ENCODE measurements at places on chromosomes 1 and 21.

DNA sequence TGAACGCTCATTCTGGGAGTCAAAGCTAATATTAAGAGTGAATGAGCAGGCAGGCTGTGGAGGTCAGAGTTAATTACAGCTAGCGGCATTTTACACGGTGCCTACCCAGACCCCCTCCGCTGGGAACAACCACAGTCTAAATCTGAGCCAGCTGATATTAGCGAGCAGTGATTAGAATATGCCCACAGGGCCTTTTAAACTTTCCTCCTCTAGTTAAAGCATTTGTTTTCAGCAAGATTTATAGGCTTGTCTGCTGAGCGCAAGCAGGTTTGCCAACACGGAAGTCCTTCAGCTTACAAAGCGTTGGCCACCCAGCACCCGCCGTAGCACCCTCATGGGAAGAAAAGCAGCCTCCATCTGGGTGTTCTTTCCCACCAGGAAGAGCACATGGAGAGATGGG, 72.1 kb downstream of the LMX1A start:
- peaks cover 44% of the 10 kb centered on the region for H3K27me3 ChIP-seq
- H3K4me3 ChIP-seq: no peak overlapping the region
- DNase-seq: no peak
- no peaks in the 10 kb centered on the region for H3K4me1 ChIP-seq

GRCh38 chr21:39065917-39066316, 117.3 kb downstream of the PSMG1 start:
- no peak overlapping the region for H3K27ac ChIP-seq
- no peaks in the 10 kb centered on the region for H3K4me1 ChIP-seq
- peaks cover 3% of the 10 kb centered on the region for H3K27me3 ChIP-seq

DNA sequence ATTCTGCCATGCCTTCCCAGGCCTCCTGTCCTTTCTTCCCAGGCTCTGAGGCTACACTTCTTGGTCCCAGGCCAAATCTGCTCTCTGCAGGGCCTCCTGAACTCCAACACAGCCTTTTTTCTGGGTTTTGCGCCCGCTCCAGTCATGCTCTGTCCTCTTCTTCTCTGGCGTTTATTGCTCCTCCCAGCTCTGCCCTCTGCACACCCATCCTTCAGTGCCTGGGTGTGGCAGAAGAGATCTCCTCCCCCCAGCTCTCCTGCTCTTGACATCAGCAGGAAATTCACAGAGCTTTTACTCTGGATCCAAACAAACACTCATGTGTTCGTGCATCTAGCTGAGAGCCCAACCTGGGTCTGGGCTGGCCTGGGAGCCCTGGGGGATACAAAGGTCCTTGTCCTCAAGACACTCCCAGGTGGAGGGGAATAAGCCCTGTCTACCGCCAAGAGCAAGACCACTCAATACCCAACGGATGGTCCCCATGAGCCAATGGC, 22.9 kb upstream of the EPS8L3 start:
- peaks cover 43% of the 10 kb centered on the region for H3K4me1 ChIP-seq
- H3K27me3 ChIP-seq: no peaks in the 10 kb centered on the region
- no peaks in the 10 kb centered on the region for H3K36me3 ChIP-seq
- no peak overlapping the region for H3K4me3 ChIP-seq
- no peak overlapping the region for H3K27ac ChIP-seq

DNA sequence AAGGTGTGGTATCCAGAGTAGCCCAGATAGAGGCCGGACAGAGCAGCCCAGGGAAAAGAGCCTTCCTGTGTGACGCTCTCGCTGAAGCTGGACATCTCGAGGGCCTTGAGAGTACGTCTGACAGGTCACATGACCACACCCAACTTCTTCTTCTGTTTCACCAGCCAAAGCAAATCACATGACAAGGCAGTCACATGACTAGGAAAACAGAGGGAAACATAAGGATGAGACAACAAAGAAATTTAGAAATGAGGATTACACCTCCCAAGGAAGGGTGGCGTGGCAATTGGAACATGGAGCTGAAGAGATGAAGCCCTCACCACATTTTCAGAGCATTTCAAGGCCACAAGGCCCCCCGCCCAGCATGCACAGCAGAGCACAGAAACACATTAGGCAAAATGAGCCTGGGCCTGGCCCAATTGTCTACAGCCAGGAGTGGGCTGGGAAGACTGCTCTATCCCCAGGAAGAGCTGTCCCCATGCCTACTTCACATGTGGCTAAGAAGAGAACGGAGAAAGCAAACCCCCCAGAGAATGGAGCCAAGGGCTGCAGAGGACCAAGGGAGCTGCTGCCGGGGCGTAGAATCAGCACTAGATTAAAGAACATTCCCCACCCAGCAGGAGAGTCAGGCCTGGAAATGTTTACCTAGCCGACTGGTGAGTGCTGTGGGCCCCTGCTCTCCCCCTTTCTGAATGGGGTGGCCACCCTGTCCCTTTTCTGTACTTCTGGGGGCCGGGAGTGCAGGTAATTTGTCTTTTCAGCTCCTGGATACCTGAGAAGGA, 305.1 kb downstream of the NPHP4 start:
- H3K4me1 ChIP-seq: peaks cover 3% of the 10 kb centered on the region
- no peak overlapping the region for H3K27ac ChIP-seq
- H3K27me3 ChIP-seq: peaks cover 28% of the 10 kb centered on the region
- H3K36me3 ChIP-seq: no peaks in the 10 kb centered on the region

DNA sequence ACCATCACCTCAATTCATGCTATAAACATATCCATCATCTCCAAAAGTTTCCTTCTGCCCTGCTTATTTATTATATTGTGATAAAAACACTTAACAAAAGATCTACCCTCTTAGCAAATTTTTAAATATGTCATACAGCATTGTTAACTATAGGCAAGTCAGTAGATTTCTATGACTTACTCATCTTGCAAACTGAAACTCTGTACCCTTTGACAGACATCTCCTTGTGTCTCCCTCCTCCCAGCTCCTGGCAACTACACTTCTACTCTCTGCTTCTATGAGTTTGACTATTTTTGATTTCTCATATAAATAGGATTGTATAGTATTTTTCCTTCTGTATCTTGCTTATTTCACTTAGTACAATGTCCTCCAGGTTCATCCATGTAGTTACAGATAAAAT, 174.8 kb downstream of the TNFSF18 start:
- DNase-seq: no peak
- no peaks in the 10 kb centered on the region for H3K36me3 ChIP-seq
- H3K27me3 ChIP-seq: peaks cover 42% of the 10 kb centered on the region
- H3K4me3 ChIP-seq: no peak overlapping the region
- peaks cover 30% of the 10 kb centered on the region for H3K4me1 ChIP-seq

- DNase-seq: no peak
- H3K4me1 ChIP-seq: no peaks in the 10 kb centered on the region
- H3K36me3 ChIP-seq: no peaks in the 10 kb centered on the region
- no peak overlapping the region for H3K27ac ChIP-seq
Measured at GRCh38 chr1:177020851-177021589, 143.5 kb downstream of the ASTN1 start.

GRCh38 chr1:205963352-205964155, 20.3 kb upstream of the SLC26A9 start:
- no peak overlapping the region for H3K27ac ChIP-seq
- H3K36me3 ChIP-seq: no peaks in the 10 kb centered on the region
- no peak overlapping the region for H3K4me3 ChIP-seq

DNA sequence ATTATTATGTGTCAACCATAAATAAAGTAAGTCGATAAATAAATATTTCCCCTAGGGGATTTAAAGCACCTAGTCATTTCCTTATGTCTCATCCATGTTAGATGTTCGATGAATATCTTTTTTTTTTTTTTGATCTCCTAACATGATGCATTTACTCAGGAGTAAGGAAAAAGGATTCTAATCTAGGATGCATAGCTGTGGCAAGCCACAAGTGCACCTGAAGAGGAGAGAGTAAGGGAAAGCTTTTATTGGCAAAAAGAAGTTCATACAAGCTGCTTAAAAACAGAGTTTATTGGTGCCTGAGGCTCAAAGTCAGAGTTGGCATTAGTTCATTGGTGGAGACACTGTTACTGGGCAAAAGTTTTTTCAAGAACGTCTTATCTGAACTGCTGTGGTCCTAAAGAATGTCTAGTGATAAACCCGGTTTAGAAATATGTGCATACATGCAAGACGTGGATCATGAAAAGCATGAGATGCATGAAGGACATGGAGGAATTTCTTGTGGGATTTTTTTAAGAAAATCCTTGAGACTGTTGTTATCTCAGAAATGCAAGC, 51.7 kb downstream of the SWT1 start:
- no peak overlapping the region for H3K27ac ChIP-seq
- no peaks in the 10 kb centered on the region for H3K4me1 ChIP-seq
- peaks cover 25% of the 10 kb centered on the region for H3K36me3 ChIP-seq

GRCh38 chr1:84061336-84061735, 62.4 kb upstream of the TTLL7 start:
- H3K4me3 ChIP-seq: no peak overlapping the region
- no peak overlapping the region for H3K27ac ChIP-seq
- peaks cover 28% of the 10 kb centered on the region for H3K27me3 ChIP-seq
- no peaks in the 10 kb centered on the region for H3K36me3 ChIP-seq
- no peaks in the 10 kb centered on the region for H3K4me1 ChIP-seq

- H3K36me3 ChIP-seq: no peaks in the 10 kb centered on the region
- no peak for DNase-seq
- no peak overlapping the region for H3K4me3 ChIP-seq
- H3K27ac ChIP-seq: no peak overlapping the region
Measured at GRCh38 chr21:29704719-29705118, 235.1 kb downstream of the GRIK1 start.

DNA sequence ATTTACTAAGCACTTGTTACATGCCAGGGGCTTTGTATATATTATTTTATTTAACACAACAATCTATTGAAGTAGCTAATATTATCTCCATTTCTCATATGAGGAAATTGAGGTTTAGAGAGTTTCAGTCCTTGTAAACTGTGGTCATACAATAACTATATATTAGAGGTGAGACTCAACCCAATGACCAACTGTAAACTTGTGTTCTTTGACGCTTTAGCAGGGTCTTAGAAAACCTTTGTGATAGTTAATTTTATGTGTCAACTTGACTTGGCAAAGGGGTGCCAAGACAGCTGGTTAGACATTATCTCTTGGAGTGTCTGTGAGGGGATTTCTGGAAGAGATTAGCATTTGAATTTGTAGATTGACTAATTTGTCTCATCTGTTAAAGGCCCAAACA, 252.4 kb upstream of the B3GALT2 start:
- no peak for DNase-seq
- peaks cover 4% of the 10 kb centered on the region for H3K36me3 ChIP-seq
- no peaks in the 10 kb centered on the region for H3K27me3 ChIP-seq
- H3K27ac ChIP-seq: no peak overlapping the region

DNA sequence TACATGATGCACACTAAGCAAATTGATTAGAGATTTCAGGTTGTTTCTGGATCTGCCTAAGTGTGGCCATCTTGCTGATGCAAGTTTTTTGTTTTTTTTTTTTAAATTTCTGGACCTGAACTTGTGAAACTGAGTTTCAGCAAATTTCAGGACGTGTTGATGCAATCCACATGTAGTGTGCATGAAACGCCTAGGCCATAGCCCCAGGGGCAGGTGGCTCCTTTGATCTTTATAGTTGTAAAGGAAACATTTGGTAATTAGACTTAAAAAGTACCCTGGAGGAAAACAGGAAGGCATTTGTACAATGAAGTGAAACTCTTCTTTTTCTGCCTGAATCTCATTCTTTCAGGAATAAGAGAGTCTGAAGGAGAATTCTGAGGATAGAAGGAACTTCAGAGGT, 162.2 kb upstream of the LHX8 start:
- DNase-seq: no peak
- H3K27ac ChIP-seq: no peak overlapping the region
- no peaks in the 10 kb centered on the region for H3K27me3 ChIP-seq
- H3K4me1 ChIP-seq: no peaks in the 10 kb centered on the region
- no peak overlapping the region for H3K4me3 ChIP-seq

- no peaks in the 10 kb centered on the region for H3K27me3 ChIP-seq
- no peaks in the 10 kb centered on the region for H3K36me3 ChIP-seq
- no peak overlapping the region for H3K4me3 ChIP-seq
- no peak overlapping the region for H3K27ac ChIP-seq
Measured at GRCh38 chr1:49048188-49048587, 271.5 kb upstream of the BEND5 start.

GRCh38 chr1:27332536-27333281, 9.1 kb upstream of the SYTL1 start:
- H3K4me3 ChIP-seq: no peak overlapping the region
- peak overlapping the region; percentile 69 for H3K27ac ChIP-seq
- H3K36me3 ChIP-seq: peaks cover 91% of the 10 kb centered on the region
- H3K27me3 ChIP-seq: no peaks in the 10 kb centered on the region
- DNase-seq: peak; percentile 69

- H3K27ac ChIP-seq: no peak overlapping the region
- no peaks in the 10 kb centered on the region for H3K36me3 ChIP-seq
- H3K4me3 ChIP-seq: no peak overlapping the region
- DNase-seq: no peak
- no peaks in the 10 kb centered on the region for H3K4me1 ChIP-seq
Measured at GRCh38 chr1:189429610-189430009, 1048.1 kb downstream of the BRINP3 start.

DNA sequence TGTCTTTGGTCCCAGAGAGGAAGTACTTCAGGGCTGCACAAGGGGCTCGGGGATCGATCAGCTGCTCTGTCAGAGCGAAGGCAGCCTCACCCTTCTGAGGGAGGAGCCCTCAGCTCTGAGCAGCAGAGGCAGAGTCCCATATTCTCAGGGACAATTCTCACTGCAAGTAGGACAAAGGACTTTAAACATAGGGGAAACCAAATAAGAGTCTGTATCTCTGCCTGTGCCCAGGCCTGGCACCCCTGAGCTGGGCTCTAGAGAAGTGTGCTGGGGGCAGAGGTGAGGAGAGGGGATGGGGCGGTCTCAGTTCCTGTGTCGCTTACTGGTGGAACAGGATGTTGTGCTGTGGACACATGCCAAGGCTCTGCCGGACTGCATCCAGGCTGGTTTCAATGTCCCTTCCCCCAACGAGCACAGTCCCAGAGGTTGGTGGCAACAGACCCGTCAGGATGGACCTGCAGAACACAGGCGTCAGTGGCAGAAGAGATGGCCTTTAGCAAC, 76.6 kb downstream of the ABCA4 start:
- DNase-seq: no peak
- no peak overlapping the region for H3K27ac ChIP-seq
- H3K27me3 ChIP-seq: peaks cover 40% of the 10 kb centered on the region
- no peak overlapping the region for H3K4me3 ChIP-seq
- peaks cover 6% of the 10 kb centered on the region for H3K4me1 ChIP-seq

GRCh38 chr1:64597113-64597512, 127.2 kb downstream of the CACHD1 start:
- H3K36me3 ChIP-seq: no peaks in the 10 kb centered on the region
- no peaks in the 10 kb centered on the region for H3K27me3 ChIP-seq
- H3K27ac ChIP-seq: no peak overlapping the region

DNA sequence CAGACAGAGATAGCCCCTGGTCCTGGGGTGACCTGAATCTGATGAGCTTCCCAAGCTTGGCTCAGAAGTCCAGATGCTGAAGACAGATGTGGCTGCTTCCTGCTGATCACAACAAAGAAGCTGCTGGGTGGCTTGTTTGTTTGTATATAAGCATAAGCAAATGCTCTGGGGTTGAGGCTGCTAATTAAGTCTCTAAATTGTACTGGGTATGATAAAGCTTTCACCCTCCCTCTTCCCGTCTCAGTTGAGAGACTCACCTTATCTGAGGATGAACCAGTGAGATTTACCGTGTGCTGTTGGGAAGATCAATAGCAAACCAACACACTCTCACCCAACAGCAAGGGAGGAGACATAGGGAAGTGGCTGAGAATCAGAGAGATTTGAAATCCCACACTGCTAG, 42.0 kb downstream of the DAB1 start:
- DNase-seq: no peak
- no peak overlapping the region for H3K27ac ChIP-seq
- H3K36me3 ChIP-seq: no peaks in the 10 kb centered on the region
- H3K4me3 ChIP-seq: no peak overlapping the region
- H3K27me3 ChIP-seq: peaks cover 9% of the 10 kb centered on the region
